CD4-positive, alpha-beta memory T cell (primary cell): ENCODE measurements at places on chromosomes 3 and 15. TPM values are rescaled to one million over a fixed set of nuclear protein-coding genes. Genes with fewer than 3 reads are reported as not detected.

Gene GOLGA6A
- total RNA-seq = 0.20 TPM

DNA sequence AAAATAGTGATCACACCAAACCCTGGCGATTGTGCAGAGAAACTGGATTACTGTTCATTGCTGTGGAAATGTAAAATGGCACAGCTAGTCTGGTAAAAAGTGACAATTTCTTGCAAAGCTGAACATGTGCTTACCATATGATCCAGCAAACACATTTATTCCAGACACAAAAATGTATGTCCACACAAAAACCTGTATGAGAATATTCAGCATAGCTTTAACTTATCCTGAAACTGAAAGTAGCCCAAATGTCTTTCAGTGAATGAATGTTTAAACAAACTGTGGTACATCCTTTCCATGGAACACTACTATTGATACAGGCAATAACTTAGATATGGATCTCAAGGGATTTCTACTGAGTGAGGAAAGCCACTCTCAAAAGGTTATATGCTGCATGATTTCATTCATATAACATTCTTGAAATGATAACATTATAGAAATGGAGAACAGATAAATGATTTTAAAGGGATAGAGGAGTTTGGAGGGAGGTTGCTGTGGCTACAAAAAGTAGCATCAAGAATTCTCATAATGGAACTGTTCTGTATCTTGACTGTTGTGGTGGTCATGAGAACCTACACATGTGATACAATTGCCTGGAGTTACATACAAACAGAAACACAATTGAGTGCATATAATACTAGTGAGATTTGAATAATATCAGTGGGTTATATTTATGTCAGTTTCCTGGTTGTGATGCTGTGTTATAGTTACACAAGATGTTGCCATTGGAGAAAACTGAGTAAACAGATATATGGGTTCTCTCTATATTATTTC, 70.7 kb upstream of the DPH6 start:
- DNase-seq = no peak

GRCh38 chr3:115292131-115292530, 145.0 kb upstream of the ZBTB20 start:
- no peak for DNase-seq

Gene PLA2G4F
- total RNA-seq = not detected

Gene CFAP100
- total RNA-seq = not detected
